ENCODE measurements at places on chromosomes 7 and 10. TPM values are rescaled to one million over a fixed set of nuclear protein-coding genes. Genes with fewer than 3 reads are reported as not detected.

BMPER gene
- 5.0 TPM for total RNA-seq

ASB10 gene
- total RNA-seq: not detected

GRM3 gene
- total RNA-seq: not detected

RPEL1 gene
- under 0.01 TPM for total RNA-seq

PGAM2 gene
- 0.33 TPM for total RNA-seq

FERD3L gene
- not detected for total RNA-seq

TSPAN13 gene
- total RNA-seq: 9.7 TPM

ADIRF gene
- total RNA-seq: 73.0 TPM

PLAC9 gene
- 1.9 TPM for total RNA-seq

UCN3 gene
- not detected for total RNA-seq

HOXA2 gene
- under 0.01 TPM for total RNA-seq

VSIR gene
- total RNA-seq: 10.1 TPM

SLF2 gene
- total RNA-seq: 44.8 TPM

Measured in uterine smooth muscle cell (primary cell).